HT1080 (cell line): ENCODE measurements at places on chromosomes 2 and 18. TPM values are rescaled to one million over a fixed set of nuclear protein-coding genes. Genes with fewer than 3 reads are reported as not detected.

CTAGE1 gene
- not detected in 2 replicates for total RNA-seq

TDRD15 gene
- not detected in 2 replicates for total RNA-seq

TMEM247 gene
- not detected in 2 replicates for total RNA-seq

CPLX4 gene
- total RNA-seq: not detected in 2 replicates

RAB6C gene
- not detected in 2 replicates for total RNA-seq

SPDYA gene
- total RNA-seq: 0.19 and 0.33 TPM in 2 replicates

RESP18 gene
- total RNA-seq: not detected in 2 replicates

G6PC2 gene
- not detected in 2 replicates for total RNA-seq

EFR3B gene
- total RNA-seq: 3.9 and 5.6 TPM in 2 replicates

UGT1A8 gene
- total RNA-seq: not detected in 2 replicates

SCYGR4 gene
- not detected in 2 replicates for total RNA-seq

NAGK gene
- total RNA-seq: 33.2 and 45.5 TPM in 2 replicates

CPS1 gene
- total RNA-seq: 13.8 and 17.4 TPM in 2 replicates

MSGN1 gene
- total RNA-seq: not detected in 2 replicates

COL4A3 gene
- not detected in 2 replicates for total RNA-seq

IL1RN gene
- 0.10 TPM in 1 of 2 replicates, not detected in the other for total RNA-seq

CSRNP3 gene
- total RNA-seq: not detected in 2 replicates

CRYGC gene
- 0.17 TPM in 1 of 2 replicates, not detected in the other for total RNA-seq

FOSL2 gene
- 61.2 and 73.5 TPM in 2 replicates for total RNA-seq

CAPN13 gene
- total RNA-seq: not detected in 2 replicates

SPHKAP gene
- total RNA-seq: not detected in 2 replicates

FMNL2 gene
- 40.1 and 42.6 TPM in 2 replicates for total RNA-seq

DCDC2C gene
- 0.33 and 1.1 TPM in 2 replicates for total RNA-seq

DSG1 gene
- total RNA-seq: not detected in 2 replicates

TMEM169 gene
- 0.19 and 0.33 TPM in 2 replicates for total RNA-seq

KCNG2 gene
- not detected in 2 replicates for total RNA-seq

IL36G gene
- total RNA-seq: not detected in 2 replicates

RAD51AP2 gene
- total RNA-seq: not detected in 2 replicates

MC4R gene
- not detected in 2 replicates for total RNA-seq

SCN1A gene
- total RNA-seq: 0.02 TPM in 1 of 2 replicates, not detected in the other

RFX8 gene
- total RNA-seq: 8.1 and 10.6 TPM in 2 replicates

FAM117B gene
- total RNA-seq: 0.90 and 1.2 TPM in 2 replicates

DPP4 gene
- not detected in 2 replicates for total RNA-seq

AQP12A gene
- total RNA-seq: not detected in 2 replicates

TRIM43 gene
- total RNA-seq: not detected in 2 replicates

HMSD gene
- total RNA-seq: not detected in 2 replicates

FHOD3 gene
- total RNA-seq: 43.0 and 47.1 TPM in 2 replicates

TWIST2 gene
- total RNA-seq: 49.9 and 52.1 TPM in 2 replicates

PKP4 gene
- 23.3 and 37.3 TPM in 2 replicates for total RNA-seq

SERPINB4 gene
- not detected in 2 replicates for total RNA-seq
